ENCODE measurements at places on chromosomes 7 and 10.

GRCh38 chr10:45238896-45239295 lies 76.5 kb downstream of the OR13A1 start:
- no peak for DNase-seq

DNA sequence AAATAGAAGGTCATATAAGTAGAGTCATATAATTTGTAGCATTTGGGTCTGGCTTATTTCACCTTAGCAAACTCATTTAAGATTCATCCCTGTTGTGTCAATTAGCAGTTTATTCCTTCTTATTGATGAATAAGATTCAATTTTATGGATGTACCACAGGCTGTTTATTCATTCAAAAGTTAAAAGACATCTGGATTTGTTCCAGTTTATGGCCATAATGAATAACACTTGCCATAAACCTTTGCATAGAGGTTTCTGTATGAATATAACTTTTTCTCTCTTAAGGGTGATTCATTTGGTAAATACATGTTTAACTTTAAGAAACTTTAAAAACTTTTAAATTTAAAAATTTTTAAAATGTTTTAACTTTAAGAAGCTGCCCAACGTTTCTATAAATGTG lies 66.4 kb downstream of the CPED1 start:
- DNase-seq: no peak

GRCh38 chr7:54541669-54542625 lies at the start of gene VSTM2A:
TSS of gene VSTM2A (plus strand) at chr7:54542375. CDS start at chr7:54542731, 356 bp downstream.
- DNase-seq: peak; percentile 83

- no peak for DNase-seq
Observed at GRCh38 chr10:7362471-7362870, 48.4 kb downstream of the SFMBT2 start.

GRCh38 chr7:97446361-97446760 lies 285.5 kb upstream of the TAC1 start:
- no peak for DNase-seq

DNA sequence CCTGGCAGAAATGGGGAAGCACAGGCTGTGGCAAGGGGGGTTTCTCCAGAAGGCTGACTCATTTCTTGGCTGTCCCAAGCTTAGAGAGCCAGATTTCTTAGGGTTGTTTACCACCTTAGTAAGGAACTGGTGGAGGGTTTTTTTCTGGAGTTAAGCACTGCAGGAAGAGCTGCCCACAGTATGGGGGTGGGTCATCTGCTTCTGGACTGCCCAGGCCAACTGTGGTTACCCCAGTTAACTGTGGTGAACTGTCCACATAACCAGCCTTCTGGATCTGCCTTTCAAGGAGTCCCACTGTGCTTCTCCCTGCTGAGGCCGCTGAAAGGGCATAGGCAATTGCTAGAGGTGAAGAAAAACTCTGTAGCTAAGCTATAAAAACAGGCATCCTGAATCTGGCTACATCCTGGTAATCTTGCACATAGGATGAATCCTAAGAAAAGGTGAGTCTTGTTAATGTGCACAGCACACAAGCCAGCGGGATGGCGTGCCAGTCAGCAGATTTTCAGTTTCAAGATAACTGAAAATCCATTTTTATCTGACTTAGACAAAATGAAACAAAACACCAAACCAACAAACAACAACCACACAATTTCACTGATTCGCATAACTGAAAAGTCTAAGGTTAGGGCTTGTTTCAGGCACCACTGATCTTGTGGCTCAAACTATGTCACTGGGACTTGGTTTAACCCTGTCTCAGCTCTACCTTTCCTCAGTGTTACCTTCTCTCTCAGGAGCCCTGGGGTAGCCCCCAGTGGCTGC lies 21.6 kb upstream of the TSPAN33 start:
- no peak for DNase-seq

DNA sequence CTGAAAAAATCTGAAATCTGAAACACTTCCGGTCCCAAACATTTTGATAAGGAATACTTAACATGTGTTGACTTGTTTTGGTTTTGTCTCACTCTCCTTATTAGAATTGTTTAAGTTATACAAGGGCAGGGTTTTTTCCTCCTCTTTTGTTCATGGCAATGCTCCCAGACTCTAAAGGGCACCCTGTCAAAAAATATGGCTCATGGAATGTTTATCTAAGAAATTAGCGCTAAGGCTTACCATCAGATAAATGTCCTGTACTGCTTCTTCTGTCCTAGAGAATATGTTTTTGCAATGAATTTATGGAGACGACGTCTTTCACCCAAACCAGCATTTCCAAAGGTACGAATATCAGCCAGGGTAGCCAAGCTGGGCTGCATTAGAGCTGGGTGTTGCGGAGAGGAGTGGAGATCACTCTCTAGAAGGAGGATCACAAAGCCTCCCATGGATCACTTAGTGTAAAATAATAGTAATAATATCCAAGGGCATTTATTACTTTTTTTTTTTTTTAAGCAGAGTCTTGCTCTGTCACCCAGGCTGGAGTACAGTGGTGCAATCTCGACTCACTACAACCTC lies 46.8 kb downstream of the ERLIN1 start:
- DNase-seq: no peak

GRCh38 chr10:34024693-34025425 lies 690.4 kb upstream of the NRP1 start:
- DNase-seq: no peak

- no peak for DNase-seq
Observed at GRCh38 chr10:69842882-69843281, 41.2 kb downstream of the COL13A1 start.

GRCh38 chr7:154837622-154838021 lies 165.3 kb downstream of the PAXIP1 start:
- DNase-seq: no peak

DNA sequence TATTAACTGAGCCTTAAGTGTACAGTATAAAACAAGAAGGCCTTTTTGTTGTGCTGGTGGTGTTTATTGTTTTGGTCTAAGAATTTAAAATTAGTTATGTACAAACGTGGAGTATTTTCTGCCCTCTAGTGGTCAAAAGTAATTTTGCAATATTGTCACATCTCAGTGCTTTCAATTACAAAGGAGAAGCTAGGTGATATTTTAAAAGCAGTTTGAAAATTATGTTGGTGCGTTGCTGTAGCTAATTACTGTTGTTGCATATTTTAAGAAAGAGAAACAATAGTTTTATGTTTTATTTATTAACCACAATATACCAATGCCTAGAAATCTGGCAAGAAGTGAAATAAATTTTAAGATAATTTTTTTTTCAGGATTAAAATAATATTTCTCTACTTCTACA lies 11.4 kb downstream of the NPVF start:
- DNase-seq: no peak

- DNase-seq: no peak
Observed at GRCh38 chr10:95640891-95641315, 15.6 kb downstream of the ALDH18A1 start.

DNA sequence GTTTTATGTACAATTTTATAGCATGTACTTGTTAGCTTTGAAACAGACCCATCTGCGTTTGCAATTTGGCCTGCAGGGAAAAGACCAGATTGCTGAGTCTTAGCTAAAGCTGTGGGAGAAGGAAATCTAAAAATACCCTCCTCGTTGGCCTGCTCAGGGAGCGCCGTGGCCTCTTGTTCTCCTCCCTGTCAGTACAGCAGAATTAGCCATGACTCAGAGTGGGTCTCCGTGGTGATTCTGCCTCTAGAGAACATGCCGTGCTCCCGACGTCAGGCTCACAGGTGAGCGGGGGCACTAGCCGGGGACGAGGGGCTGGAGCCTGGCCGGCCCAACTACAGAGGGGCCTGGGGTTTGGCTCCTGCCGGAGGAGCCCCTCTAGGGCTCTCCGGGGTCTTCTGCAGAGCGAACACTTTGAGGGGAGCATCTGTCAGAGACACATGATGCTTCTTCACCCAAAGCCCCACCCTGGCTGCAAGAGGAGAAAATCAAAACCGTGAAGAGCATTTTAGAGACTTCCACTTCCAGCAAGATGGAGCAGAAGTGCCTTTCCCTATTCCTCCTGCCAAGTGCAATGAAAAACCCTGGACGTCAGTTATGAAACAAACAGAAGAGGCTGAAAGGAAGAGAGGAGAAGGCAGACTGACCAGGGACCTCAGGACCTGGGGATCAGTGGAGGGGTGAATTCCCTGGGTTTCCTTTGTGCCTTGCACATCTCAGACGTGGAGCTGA lies 98.9 kb downstream of the LHPP start:
- DNase-seq: no peak

GRCh38 chr7:118289476-118289875 lies 65.0 kb downstream of the ANKRD7 start:
- DNase-seq: no peak

- DNase-seq: no peak
Observed at GRCh38 chr7:33191340-33191739, 62.0 kb downstream of the BBS9 start.

DNA sequence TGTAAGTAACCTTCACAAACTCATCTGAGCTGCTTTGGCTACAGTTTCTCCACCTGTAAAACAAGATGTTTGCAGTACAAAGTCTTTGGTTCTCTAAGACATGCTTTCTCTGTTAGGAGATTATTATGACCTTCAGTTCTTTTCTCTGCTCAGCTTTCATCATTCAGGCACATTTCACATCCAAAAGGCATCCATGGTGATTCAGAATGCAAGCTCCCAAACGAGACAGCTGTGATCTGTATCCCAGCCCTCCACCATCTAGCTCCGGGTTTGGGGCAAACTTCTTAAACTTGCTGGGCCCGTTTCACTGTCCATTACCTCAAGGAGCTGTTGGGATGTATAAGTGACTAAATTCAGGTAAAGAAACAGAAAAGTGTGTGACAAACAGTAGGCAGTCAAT lies 95.8 kb upstream of the COL1A2 start:
- DNase-seq: no peak

DNA sequence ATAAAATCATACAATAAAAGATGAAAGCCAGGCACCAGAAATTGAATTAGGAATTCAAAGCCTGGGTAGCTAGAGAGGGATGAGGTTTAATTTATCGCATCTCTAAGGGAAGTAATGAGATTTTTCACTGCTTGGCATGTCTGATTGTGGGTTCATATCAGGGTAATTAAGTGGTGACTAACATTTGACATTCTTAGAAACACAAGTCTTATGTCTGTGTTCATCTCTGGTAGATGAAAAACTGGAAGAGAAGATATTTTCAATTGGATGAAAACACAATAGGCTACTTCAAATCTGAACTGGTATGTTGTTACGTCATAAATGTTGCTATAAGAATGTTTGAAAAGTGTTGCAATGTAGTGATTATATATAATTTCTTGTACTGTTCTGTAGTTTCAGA lies 36.8 kb upstream of the ARMS2 start:
- no peak for DNase-seq

DNA sequence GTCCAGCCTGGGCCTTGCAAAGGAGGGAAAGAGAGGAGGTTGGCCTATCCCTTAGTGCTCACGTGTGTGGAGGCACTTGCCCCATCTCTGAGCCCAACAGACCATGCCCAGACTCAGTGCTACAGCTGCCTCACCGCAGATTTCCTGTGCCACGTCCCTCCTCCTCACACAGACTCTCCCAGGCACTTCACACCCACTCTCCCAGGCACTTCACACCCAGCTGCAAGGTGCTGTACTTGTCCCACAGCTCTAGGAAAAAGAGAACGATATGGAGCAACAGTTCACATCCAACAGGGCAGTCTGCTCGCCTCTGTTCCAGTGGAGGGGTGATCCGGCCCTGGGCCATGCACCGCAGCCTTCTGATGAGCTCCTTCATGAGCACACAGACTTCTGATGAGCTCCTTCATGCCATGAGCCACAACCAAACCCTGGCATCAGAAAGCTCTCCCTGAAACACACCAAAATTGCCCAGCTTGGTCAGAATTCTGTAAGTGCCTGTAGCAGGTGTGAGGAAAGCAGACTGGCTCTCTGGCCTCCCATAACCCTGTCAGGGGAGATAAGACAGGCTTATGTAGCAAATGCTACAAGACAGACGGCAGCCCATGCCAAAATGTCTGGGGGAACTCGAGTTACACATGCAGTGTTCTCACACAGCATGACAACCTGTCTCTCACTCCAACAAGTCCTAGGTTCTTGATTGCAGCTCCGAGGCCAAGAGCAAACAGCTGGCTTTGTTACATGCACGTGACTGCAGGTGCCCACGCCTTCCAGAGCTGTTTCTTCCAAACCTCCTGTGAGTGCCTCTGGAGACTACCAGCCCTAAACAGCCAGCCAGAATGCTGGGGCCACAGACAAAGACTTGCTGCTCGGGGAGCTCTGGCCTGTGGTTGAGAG lies 348.5 kb downstream of the GRID1 start:
- no peak for DNase-seq

GRCh38 chr10:30536578-30536977 lies 93.0 kb downstream of the LYZL2 start:
- no peak for DNase-seq

DNA sequence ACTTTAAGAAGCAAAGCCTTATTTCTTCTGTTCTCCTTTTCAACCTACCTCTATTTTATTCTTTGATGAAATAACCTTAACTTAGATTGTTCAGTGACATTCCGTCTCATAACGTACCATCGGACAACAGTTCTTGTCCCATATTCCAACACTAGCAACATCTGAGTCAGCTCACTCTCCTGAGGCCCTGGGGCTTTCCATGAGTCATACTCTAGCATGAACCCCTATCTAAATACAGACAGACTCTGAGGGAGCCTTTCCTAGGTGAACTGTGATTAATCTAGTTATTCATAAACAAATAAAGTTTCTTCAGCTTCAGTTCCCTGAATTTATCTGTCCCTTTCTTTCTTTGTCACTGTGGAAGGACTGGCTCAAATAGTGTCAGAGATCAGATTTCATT lies 168.7 kb upstream of the LYZL1 start:
- no peak for DNase-seq

DNA sequence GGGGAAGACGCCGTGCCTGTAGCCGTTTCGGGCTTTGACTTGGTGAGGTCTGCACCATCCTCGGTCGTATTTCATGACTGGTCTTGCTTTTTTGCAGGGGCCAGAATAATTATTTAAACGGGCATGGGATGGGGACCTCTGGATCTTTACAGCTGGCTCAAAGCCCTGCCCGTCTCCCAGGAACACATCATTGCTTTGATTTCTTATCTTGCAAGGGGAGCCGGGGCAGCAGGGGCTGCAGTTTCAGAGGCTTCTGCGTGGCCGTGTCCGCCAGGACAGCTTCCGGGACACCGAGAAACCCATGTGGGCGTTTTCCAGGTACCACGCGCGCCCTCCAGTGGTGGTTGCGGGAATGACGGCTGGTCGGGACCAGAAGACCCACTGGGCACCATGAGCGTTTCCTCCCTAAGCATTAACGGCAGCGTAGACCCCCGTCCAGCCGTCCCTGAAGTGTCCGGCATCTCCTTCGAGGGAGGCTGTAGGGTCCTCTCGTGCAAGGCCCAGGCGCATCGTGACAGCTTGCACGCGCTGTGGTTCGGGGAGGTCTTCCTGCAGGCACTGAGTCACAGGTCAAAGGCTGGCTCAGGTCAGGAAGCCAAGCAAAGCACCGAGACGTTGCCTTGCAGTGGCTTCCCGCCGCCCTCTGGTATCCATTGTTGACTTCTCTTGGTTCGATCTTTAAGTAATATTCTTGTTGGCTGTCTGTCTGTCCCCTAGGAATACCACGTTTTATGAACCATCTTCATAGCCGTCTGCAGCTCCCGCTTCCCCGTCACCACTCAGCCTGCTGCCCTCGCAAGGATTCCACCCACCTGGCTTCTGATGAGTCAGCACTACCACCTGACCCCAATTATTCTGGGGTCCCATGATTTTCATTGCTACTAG lies 16.2 kb upstream of the ZFAND2A start:
- DNase-seq: peak; percentile 92

GRCh38 chr7:103833401-103833800 lies 156.1 kb downstream of the RELN start:
- DNase-seq: no peak

GRCh38 chr7:2893411-2893861 lies 49.3 kb upstream of the GNA12 start:
- DNase-seq: no peak

GRCh38 chr10:117166418-117167345 lies 28.6 kb upstream of the VAX1 start:
- no peak for DNase-seq
